ENCODE measurements at places on chromosomes 11 and 22.

GRCh38 chr11:76140912-76141574 is 65.3 kb downstream of the WNT11 start:
- DNase-seq = no peak

DNA sequence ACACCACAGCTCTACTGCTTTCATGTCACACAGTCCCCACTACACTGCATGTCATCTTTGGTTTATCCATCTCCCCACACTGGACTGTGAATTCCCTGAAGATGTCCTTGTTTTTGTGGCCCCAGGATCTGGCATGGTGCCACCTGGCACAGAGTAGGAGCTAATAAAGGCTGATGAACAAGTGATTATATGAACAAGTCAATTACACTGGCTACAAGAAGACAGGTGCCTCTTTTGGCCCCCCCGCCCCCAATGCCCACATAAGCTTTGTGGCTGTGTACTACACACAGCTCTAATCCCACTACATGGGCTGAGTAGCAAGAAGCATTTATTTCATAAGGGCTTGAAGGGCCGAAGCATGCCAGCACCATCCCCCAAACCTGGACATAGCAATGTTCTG is 24.7 kb downstream of the PLEKHA7 start:
- DNase-seq = no peak

DNA sequence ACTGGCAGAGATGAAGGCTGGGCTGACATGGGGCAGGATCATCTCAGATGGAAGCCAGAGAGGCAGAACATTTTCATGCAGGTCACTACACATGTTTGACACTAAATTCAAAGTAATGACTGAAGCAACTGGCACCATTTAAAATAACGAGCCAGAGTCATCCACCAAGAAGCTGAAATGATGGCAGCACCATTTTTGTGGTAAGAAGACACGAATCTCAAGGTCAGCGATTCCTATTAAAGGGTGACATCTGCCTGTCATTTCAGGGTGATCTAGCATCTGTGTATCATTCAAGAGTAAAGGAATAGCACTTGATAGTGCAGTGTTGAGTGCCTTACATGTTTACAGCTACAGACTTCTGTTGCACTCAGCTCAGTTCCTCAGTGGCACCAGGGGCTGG is 113.4 kb upstream of the C11orf87 start:
- no peak for DNase-seq

DNA sequence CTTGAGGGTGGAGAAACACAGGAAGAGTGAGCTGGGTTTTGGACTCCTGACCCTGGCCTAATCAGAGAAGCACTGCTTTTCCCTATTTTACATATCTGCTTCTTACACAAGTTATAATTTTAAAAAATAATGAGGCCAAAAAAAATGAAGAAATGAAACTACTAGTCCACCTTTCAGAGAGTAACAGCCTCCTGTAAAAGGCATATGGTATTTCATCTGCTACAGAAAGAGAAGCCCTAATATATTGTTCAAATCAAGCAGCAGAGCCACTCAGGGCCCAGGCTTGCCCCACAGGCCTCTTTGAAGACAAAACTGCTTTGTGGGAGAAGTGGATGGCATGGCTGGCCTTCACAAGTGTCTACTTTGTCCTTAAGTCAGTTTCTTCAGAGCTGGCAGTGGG is 10.0 kb downstream of the DIXDC1 start:
- DNase-seq = no peak

DNA sequence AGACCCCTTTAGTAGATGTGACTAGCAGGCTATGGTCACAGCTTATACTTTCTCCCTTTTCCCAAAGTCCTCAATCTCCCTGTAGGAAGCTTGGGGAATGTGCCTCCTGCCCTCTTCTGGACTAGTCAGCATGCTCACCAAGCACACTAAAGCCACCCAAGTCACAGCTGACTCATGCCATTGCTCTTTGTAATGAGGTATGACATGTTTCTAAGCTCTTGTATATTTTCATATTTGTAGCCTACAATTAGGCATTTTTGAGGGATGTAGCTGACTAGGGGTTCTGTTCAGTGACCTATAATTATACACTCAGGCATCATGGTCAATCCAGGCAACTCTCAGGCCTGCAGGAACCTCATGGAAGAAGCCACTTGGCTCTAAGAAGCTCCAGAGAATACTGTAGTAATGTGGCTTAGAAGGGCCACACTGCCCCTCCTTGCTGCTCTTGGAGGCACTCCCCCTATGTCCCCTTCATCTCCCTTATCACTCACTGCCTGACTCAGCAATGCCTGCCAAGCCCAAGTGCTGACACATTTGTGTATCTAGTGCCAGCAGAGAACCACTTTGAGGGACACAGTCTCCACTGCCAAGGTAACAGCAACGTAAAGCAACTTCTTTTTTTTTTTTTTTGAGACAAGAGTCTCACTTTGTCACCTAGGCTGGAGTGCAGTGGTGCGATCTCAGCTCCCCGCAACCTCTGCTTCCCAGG is 86.2 kb downstream of the RPL27A start:
- DNase-seq = no peak

Measured in right kidney (tissue), 9 donors.